Aorta (tissue), 5 donors: ENCODE measurements at places on chromosomes 5 and 9. TPM values are rescaled to one million over a fixed set of nuclear protein-coding genes. Genes with fewer than 3 reads are reported as not detected.

DNA sequence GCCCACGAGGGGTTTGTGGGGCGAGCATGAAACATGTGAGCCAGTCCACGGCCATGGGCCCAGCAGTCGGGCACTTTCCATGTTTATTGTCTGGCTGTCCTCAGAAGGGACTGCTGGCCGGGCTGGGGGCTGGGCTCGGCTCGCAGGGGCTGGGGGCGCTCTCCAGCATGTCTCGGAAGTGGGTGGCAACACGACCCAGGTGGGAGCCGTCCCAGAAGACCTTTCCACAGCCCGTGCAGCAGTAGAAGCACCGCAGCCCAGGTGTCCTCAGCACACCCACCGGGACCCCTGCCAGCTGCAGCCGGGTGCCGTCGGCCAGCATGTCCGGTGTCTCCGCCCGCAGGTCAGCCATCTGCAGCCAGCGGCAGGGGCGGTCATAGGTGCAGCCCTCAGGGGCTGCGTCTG, 4.8 kb upstream of the NRARP start:
- H3K27ac ChIP-seq, result no peak overlapping the region
- H3K27me3 ChIP-seq, result no peaks in the 10 kb centered on the region
- no peak overlapping the region for H3K4me3 ChIP-seq
- peak; percentile 78 for DNase-seq
- no peaks in the 10 kb centered on the region for H3K36me3 ChIP-seq

Gene PRDM12
- not detected for total RNA-seq

Gene CD274
- total RNA-seq, result 3.8 TPM

- DNase-seq, result no peak
- H3K4me1 ChIP-seq, result no peaks in the 10 kb centered on the region
- H3K4me3 ChIP-seq, result peak within 1 kb of the TSS; percentile 66
- H3K27ac ChIP-seq, result no peak within 1 kb of the TSS
- H3K36me3 ChIP-seq, result no peaks in the 10 kb centered on the region
Observed at GRCh38 chr9:89177944-89178829, at the start of gene SHC3. SHC3 (minus strand) TSS chr9:89178818; CDS start chr9:89178460, 358 bp downstream.

DNA sequence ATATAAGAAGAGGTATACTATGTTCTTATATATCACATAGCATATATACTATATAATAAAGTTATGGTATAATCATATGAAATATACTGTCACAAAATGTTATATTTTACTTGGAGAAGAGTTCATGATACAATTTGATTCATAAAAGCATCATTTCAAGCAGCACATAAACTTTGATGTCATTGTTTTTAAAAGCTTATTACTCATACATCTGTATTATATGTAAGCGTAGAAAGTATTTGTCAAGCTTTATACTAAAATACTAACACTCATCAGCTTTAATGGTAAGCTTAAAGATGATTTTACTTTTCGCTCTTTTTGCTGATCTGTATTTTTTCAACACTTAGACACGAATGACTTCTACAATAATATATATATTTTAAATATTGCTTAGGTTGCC, 34.0 kb upstream of the ZNF618 start:
- no peak for DNase-seq
- H3K27ac ChIP-seq, result no peak overlapping the region
- no peaks in the 10 kb centered on the region for H3K36me3 ChIP-seq
- no peak overlapping the region for H3K4me3 ChIP-seq
- H3K27me3 ChIP-seq, result no peaks in the 10 kb centered on the region
- no peaks in the 10 kb centered on the region for H3K4me1 ChIP-seq

DNA sequence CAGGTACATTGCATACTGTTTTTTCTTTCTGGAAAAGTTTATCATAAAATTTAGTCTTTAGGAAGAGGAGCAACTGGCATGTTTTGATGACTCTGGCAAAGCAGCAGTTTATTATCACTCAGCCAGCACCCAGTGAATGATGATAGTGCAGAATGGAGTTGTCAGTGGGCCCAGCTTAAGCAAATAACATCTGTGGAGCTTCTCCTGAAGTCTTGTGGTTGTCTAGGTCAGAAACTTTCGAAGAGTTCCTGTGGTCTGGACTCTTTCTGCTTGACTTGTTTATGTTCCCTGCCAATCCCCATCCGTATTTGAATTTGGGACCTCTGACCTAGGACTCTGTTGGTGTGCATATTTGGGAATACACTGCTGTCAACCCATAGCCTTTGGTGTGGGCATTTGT, 38.1 kb upstream of the C5orf47 start:
- H3K4me3 ChIP-seq, result no peak overlapping the region
- H3K36me3 ChIP-seq, result peaks cover 5% of the 10 kb centered on the region
- no peaks in the 10 kb centered on the region for H3K4me1 ChIP-seq

GRCh38 chr9:107484117-107484723, 5.3 kb downstream of the KLF4 start:
- H3K27me3 ChIP-seq, result no peaks in the 10 kb centered on the region
- no peaks in the 10 kb centered on the region for H3K4me1 ChIP-seq
- no peaks in the 10 kb centered on the region for H3K36me3 ChIP-seq
- no peak overlapping the region for H3K27ac ChIP-seq

Gene MAT2B
- total RNA-seq, result 39.3 TPM

GRCh38 chr5:41649659-41650058, 139.3 kb upstream of the PLCXD3 start:
- H3K4me1 ChIP-seq, result peaks cover 9% of the 10 kb centered on the region
- DNase-seq, result no peak
- H3K4me3 ChIP-seq, result no peak overlapping the region
- H3K36me3 ChIP-seq, result no peaks in the 10 kb centered on the region

GRCh38 chr5:163453705-163454104, 6.2 kb downstream of the NUDCD2 start:
- no peak for DNase-seq
- no peaks in the 10 kb centered on the region for H3K4me1 ChIP-seq
- no peak overlapping the region for H3K27ac ChIP-seq
- H3K27me3 ChIP-seq, result no peaks in the 10 kb centered on the region

Gene GALNT12
- total RNA-seq, result 3.3 TPM

DNA sequence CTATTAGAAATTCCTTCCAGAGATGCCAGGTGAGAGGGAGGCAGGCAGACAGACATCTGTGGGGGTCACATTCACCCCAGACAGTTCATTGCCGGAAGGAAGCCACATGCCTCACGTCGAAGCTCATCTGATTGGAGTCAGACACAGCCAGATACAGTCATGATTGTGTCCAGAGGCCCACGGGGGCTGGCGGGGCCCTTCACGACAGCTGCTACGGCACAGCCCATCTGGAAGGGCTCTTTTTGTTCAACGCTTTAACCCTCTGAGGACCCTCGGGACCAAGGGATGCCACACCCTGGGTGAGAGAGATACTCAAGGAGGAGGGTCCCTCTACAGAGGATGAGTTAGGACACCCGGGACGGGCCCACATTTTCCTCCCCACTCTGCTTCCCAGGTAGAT, 31.9 kb upstream of the GABRP start:
- DNase-seq, result no peak
- H3K36me3 ChIP-seq, result no peaks in the 10 kb centered on the region
- H3K27ac ChIP-seq, result no peak overlapping the region
- no peak overlapping the region for H3K4me3 ChIP-seq

Gene TENT4A
- total RNA-seq, result 37.0 TPM

GRCh38 chr5:134175921-134176510, 734 bp downstream of the SKP1 start:
- H3K4me1 ChIP-seq, result no peaks in the 10 kb centered on the region
- DNase-seq, result no peak
- no peaks in the 10 kb centered on the region for H3K36me3 ChIP-seq
- H3K27ac ChIP-seq, result peak overlapping the region; percentile 96
- no peaks in the 10 kb centered on the region for H3K27me3 ChIP-seq

DNA sequence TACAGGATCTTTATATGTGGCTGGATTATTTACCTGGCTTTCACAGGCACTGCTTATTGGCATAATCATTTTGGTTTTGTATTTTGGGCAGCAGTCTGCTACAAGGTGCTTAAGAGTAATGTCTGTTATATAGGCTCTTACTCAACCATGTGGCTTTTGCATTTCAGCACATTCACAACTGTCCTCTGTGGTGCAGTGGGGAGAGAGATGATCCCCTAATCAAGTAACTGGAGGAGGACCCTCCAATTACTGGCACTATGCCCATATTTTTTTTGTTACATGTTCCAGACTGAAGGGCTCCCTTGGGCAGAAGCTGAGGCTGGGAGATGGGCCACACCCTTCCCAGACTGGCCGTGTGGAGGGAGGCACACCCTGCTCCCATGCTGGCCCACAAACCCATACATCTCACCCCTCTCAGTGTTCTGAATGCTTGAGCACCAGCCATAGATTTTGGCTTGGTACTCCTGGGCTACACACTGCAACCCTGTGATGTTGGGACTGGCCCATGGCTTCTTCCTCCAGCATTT, 173.5 kb downstream of the FAM174A start:
- DNase-seq, result no peak
- H3K27ac ChIP-seq, result no peak overlapping the region
- H3K36me3 ChIP-seq, result no peaks in the 10 kb centered on the region
- no peak overlapping the region for H3K4me3 ChIP-seq

- no peak for DNase-seq
- no peaks in the 10 kb centered on the region for H3K36me3 ChIP-seq
- no peaks in the 10 kb centered on the region for H3K27me3 ChIP-seq
- H3K27ac ChIP-seq, result peak overlapping the region; percentile 76
- H3K4me3 ChIP-seq, result no peak overlapping the region
Observed at GRCh38 chr5:96614110-96614691, 48.0 kb upstream of the CAST start.

Gene C9orf72
- 26.7 TPM for total RNA-seq

Gene GADD45G
- total RNA-seq, result 4.5 TPM

Gene SPINK5
- total RNA-seq, result 0.42 TPM

GRCh38 chr9:16069671-16070454, 517.0 kb downstream of the CCDC171 start:
- H3K27ac ChIP-seq, result no peak overlapping the region
- no peak overlapping the region for H3K4me3 ChIP-seq
- H3K4me1 ChIP-seq, result no peaks in the 10 kb centered on the region
- no peaks in the 10 kb centered on the region for H3K36me3 ChIP-seq

GRCh38 chr5:111348661-111349329, 124.6 kb downstream of the CAMK4 start:
- H3K36me3 ChIP-seq, result no peaks in the 10 kb centered on the region
- no peak overlapping the region for H3K4me3 ChIP-seq
- H3K4me1 ChIP-seq, result no peaks in the 10 kb centered on the region

GRCh38 chr9:129027224-129027684, 877 bp downstream of the SH3GLB2 start:
- H3K27me3 ChIP-seq, result no peaks in the 10 kb centered on the region
- H3K27ac ChIP-seq, result no peak overlapping the region
- no peaks in the 10 kb centered on the region for H3K4me1 ChIP-seq
- no peaks in the 10 kb centered on the region for H3K36me3 ChIP-seq
- no peak for DNase-seq

Gene PCDHB1
- total RNA-seq, result not detected

- no peak overlapping the region for H3K27ac ChIP-seq
- DNase-seq, result no peak
- no peak overlapping the region for H3K4me3 ChIP-seq
- no peaks in the 10 kb centered on the region for H3K36me3 ChIP-seq
Observed at GRCh38 chr9:90942555-90942954, 140.9 kb downstream of the SYK start.

Gene GPSM1
- 22.7 TPM for total RNA-seq

GRCh38 chr5:219991-220390, 1.9 kb downstream of the SDHA start:
- H3K36me3 ChIP-seq, result peaks cover 3% of the 10 kb centered on the region
- no peak overlapping the region for H3K27ac ChIP-seq
- H3K4me1 ChIP-seq, result no peaks in the 10 kb centered on the region
- peak overlapping the region; percentile 88 for H3K4me3 ChIP-seq
- no peak for DNase-seq
- H3K27me3 ChIP-seq, result no peaks in the 10 kb centered on the region

Gene SLC25A2
- total RNA-seq, result 1.1 TPM

GRCh38 chr9:69199769-69200470, 25.8 kb downstream of the TJP2 start:
- peaks cover 5% of the 10 kb centered on the region for H3K4me1 ChIP-seq
- H3K36me3 ChIP-seq, result no peaks in the 10 kb centered on the region
- DNase-seq, result no peak
- H3K27ac ChIP-seq, result no peak overlapping the region

DNA sequence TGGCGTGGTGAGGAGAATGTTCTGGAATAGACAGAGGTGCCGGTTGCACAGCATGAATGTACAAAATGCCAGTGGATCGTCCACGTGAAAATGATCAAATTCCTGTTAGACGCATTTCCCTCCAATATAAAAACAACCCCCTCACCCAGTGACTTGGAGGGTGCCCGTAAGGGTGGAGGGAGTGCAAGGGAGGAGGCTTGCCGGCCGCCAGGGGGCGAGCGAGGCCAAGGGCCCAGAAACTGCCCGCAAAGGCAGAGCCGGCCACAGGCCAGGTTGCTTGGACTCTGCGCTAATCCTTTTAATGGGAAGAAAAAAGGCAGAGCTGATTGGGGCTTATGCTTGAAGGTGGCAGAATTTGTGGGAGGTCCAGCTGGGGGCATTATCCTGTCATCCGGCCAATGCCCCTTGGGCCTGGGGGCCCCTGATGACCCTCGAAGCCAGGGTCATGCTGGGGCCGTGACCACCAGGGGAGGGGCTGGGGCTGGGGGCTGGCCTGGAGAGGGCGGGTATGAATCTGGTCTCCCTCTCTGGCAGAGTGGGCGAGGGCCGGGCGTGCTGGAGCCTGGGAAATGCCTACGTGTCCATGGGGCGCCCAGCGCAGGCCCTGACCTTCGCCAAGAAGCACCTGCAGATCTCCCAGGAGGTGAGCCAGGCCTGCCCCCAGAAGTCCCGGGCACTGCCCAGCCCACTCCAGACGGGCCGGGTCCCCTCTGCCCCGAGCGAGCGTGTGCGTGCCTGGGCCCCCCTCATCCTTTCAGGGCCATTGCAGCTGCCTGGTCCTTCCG, 12.0 kb downstream of the GPSM1 start:
- no peak overlapping the region for H3K4me3 ChIP-seq
- H3K36me3 ChIP-seq, result no peaks in the 10 kb centered on the region
- H3K4me1 ChIP-seq, result no peaks in the 10 kb centered on the region
- H3K27me3 ChIP-seq, result no peaks in the 10 kb centered on the region
- no peak overlapping the region for H3K27ac ChIP-seq

DNA sequence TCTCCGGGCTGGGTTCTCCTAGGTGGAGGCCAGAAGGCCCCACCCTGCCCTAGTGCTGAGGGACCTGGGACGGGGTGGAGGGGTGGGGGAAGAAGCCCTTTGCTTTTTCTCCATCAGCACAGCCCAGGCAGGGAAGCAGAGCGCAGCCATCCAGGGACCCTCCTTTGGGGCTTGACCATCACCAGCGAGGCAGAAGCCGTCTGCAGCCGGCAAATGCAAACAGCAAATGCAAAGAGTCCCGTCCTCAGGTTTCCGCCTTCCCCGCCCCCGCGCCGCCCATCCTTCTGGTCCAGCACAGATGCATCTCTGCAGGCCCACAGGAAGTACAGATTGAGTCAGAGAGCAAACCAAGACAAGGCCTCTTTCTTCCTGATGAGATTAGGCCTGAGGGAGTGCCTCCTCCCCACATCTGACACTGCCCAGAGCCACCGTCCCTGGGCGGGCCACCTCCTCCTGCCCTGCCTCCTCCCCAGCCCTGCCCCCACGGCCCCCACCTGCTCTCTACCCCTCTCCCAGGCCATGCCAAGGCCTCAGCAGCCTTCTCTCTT, 23.4 kb downstream of the CORO2A start:
- H3K36me3 ChIP-seq, result no peaks in the 10 kb centered on the region
- H3K4me1 ChIP-seq, result no peaks in the 10 kb centered on the region
- no peak overlapping the region for H3K27ac ChIP-seq

- H3K4me1 ChIP-seq, result no peaks in the 10 kb centered on the region
- H3K4me3 ChIP-seq, result no peak overlapping the region
- no peaks in the 10 kb centered on the region for H3K27me3 ChIP-seq
- no peak for DNase-seq
- no peaks in the 10 kb centered on the region for H3K36me3 ChIP-seq
- no peak overlapping the region for H3K27ac ChIP-seq
Observed at GRCh38 chr5:137778772-137779564, 24.8 kb upstream of the HNRNPA0 start.
